ENCODE measurements at places on chromosomes 11 and 22. TPM values are rescaled to one million over a fixed set of nuclear protein-coding genes. Genes with fewer than 3 reads are reported as not detected.

DNA sequence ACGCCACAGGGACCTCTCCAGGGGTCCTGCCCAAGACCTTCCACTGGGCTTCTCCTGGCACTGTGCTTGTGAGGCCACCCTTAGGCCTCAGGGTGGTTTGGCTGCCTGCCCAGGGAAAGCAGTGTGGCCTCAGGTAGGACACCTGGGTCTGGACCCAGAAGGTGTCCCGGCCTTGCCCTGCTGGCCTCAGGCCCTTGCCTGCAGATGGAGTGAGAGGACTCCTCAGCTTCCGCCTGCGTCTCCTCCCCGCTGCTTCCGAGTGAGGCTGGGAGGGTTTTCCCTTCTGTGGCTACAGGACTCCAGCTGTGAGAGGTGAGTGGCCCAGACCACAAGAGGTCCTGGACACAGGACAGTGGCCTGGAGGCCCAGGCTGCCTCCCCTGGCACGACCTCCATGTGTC, 60.4 kb downstream of the WNT7B start:
- H3K36me3 ChIP-seq = no peaks in the 10 kb centered on the region
- H3K4me1 ChIP-seq = peaks cover 19% of the 10 kb centered on the region
- no peak overlapping the region for H3K27ac ChIP-seq
- no peak overlapping the region for H3K4me3 ChIP-seq
- H3K27me3 ChIP-seq = peaks cover 8% of the 10 kb centered on the region

DNA sequence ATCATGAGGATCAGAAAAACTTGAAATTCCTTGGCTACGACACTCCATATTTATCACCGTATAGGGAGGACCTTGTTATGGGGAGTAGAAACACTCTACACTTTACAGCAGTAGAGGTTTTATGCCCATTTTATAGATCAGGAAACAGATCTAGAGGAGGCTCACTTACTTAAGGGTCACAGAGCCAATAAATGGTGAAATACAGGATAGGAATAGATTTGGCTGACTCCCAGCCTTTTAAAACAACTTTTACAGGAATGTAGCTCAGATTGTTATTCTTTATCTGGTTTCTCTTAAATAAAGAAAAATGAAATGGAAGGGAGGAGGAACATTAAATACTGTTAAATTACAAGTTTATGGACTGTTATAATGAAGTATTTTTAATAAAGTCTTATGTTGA, 14.8 kb downstream of the FBXO7 start:
- peaks cover 82% of the 10 kb centered on the region for H3K36me3 ChIP-seq
- H3K27ac ChIP-seq = no peak overlapping the region
- H3K4me1 ChIP-seq = no peaks in the 10 kb centered on the region
- H3K27me3 ChIP-seq = no peaks in the 10 kb centered on the region

Gene AGBL2
- 0.89 TPM for total RNA-seq

DNA sequence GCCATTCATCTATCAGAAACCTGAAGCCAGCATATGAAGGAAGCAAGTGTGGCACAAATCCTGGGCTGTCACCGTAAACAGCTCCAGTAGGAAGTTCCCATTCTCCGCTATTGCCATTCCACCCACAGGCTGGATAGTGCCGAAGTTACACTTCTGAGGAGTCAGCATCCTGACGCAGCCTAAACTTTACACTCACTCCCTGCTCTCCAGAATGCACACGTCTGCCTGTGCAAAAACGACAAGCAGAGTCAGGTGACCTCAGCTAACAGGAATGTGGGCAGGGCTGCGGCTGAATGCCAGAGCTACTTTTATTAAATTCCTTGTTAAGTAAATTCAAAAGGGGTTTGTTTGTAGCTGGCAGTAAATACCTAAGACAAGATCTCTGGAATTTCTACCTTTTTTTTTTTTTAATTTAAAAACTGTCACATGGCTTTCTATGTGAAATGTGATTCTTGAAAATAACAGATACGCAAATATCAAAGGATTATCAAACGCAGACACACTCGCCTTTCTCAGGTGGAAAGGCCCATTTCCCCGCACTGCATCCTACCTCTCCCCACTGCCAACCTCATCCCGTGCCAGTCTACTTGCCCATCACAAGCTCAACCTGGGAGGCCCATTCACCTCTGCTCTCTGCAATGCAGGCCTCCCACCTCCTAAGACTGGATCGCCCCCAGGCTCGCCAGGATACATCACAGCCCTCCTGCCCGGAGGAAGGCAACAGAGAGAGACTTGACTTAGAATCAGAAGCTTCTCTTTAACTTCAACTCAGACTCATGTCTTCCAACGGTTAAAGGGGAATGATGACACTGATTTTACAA, 33.5 kb downstream of the NFRKB start:
- DNase-seq = no peak
- H3K4me3 ChIP-seq = no peak overlapping the region
- H3K4me1 ChIP-seq = peaks cover 12% of the 10 kb centered on the region

Gene OR52I2
- total RNA-seq = not detected

DNA sequence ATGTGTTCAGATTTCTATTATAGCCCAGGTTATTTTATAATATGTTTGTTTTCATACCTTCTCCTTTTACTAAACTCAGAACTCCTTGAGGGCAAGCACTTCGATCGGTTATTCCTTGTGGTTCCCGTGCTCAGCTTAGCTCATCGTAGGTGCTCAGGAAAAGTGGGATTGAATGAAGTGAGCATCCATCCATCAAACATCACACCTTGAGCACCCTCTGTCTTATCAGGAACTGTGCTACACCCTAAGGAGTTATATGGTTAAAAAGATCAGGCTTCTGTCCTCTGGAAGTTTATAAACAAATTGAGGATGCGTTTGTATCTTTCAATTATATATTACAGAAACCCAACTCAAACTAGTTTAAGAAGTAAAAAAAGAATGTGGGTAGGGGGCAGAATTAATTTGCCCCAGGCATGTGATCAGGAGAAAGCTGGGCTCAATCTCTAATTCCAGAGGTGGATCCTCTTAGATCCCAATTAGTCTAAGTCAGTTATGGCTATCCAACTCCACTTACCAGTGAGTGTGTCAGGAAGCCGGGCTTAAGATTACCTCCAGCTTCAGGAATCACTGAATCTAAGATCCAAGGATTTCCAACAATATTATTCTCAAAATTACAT, 59.9 kb upstream of the RRAS2 start:
- DNase-seq = no peak
- H3K4me3 ChIP-seq = no peak overlapping the region
- no peak overlapping the region for H3K27ac ChIP-seq
- H3K4me1 ChIP-seq = peaks cover 13% of the 10 kb centered on the region
- no peaks in the 10 kb centered on the region for H3K36me3 ChIP-seq

Gene CCDC89
- total RNA-seq = 0.94 TPM

GRCh38 chr11:68579455-68579854, 104.9 kb upstream of the GAL start:
- DNase-seq = no peak
- H3K4me3 ChIP-seq = no peak overlapping the region
- H3K36me3 ChIP-seq = peaks cover 61% of the 10 kb centered on the region

- H3K27ac ChIP-seq = no peak overlapping the region
- no peaks in the 10 kb centered on the region for H3K36me3 ChIP-seq
- H3K27me3 ChIP-seq = peaks cover 15% of the 10 kb centered on the region
- H3K4me3 ChIP-seq = no peak overlapping the region
Measured at GRCh38 chr11:72634472-72635095, 39.6 kb downstream of the PDE2A start.

DNA sequence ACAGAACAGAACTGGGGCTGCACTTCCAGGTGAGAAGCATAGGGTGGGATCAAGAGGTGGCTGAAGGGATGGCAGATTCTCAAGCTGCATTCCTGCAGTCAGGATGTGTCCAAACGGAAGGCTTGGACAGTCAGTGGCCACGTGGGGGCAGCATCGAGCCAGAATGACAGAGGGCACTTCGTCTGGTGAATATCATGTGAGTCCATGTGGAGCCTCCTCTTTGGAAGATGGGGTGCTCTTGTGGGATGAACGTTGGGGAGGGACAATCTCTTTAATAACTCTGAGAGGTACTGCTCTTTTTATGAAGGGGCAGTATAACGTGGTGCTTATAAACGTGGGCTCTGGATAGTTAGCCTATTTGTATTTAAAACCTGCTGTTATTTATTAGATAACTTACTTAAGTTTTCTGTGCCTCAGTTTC, 154.9 kb upstream of the NAV2 start:
- H3K4me3 ChIP-seq = no peak overlapping the region
- H3K27ac ChIP-seq = no peak overlapping the region
- no peaks in the 10 kb centered on the region for H3K4me1 ChIP-seq
- no peaks in the 10 kb centered on the region for H3K36me3 ChIP-seq
- H3K27me3 ChIP-seq = no peaks in the 10 kb centered on the region
- DNase-seq = peak; percentile 87

- no peak overlapping the region for H3K27ac ChIP-seq
- no peak for DNase-seq
- no peak overlapping the region for H3K4me3 ChIP-seq
- no peaks in the 10 kb centered on the region for H3K36me3 ChIP-seq
- H3K27me3 ChIP-seq = no peaks in the 10 kb centered on the region
Measured at GRCh38 chr11:7964873-7965272, 374 bp downstream of the NLRP10 start.

GRCh38 chr11:84691830-84692229, 935.3 kb downstream of the DLG2 start:
- H3K27ac ChIP-seq = no peak overlapping the region
- H3K4me1 ChIP-seq = no peaks in the 10 kb centered on the region
- H3K4me3 ChIP-seq = no peak overlapping the region
- DNase-seq = no peak
- no peaks in the 10 kb centered on the region for H3K27me3 ChIP-seq

Gene APLNR
- total RNA-seq = 0.95 TPM

- peaks cover 3% of the 10 kb centered on the region for H3K36me3 ChIP-seq
- no peak overlapping the region for H3K27ac ChIP-seq
- H3K4me1 ChIP-seq = no peaks in the 10 kb centered on the region
Measured at GRCh38 chr11:60931917-60932316, 7.7 kb downstream of the TMEM132A start.

Gene OR4A15
- total RNA-seq = not detected

- H3K4me1 ChIP-seq = no peaks in the 10 kb centered on the region
- H3K27me3 ChIP-seq = peaks cover 12% of the 10 kb centered on the region
- no peak overlapping the region for H3K27ac ChIP-seq
- DNase-seq = no peak
Measured at GRCh38 chr22:44191036-44191454, 10.3 kb downstream of the PARVG start.

- H3K27me3 ChIP-seq = no peaks in the 10 kb centered on the region
- DNase-seq = peak; percentile 26
- peaks cover 3% of the 10 kb centered on the region for H3K4me1 ChIP-seq
- H3K4me3 ChIP-seq = no peak overlapping the region
- no peak overlapping the region for H3K27ac ChIP-seq
- H3K36me3 ChIP-seq = no peaks in the 10 kb centered on the region
Measured at GRCh38 chr11:73159297-73159696, 17.2 kb upstream of the FCHSD2 start.

Gene ZNRF3
- total RNA-seq = 18.6 TPM

Gene SLC17A6
- not detected for total RNA-seq

Gene RRP7A
- 19.0 TPM for total RNA-seq

Gene DGCR2
- total RNA-seq = 125 TPM

DNA sequence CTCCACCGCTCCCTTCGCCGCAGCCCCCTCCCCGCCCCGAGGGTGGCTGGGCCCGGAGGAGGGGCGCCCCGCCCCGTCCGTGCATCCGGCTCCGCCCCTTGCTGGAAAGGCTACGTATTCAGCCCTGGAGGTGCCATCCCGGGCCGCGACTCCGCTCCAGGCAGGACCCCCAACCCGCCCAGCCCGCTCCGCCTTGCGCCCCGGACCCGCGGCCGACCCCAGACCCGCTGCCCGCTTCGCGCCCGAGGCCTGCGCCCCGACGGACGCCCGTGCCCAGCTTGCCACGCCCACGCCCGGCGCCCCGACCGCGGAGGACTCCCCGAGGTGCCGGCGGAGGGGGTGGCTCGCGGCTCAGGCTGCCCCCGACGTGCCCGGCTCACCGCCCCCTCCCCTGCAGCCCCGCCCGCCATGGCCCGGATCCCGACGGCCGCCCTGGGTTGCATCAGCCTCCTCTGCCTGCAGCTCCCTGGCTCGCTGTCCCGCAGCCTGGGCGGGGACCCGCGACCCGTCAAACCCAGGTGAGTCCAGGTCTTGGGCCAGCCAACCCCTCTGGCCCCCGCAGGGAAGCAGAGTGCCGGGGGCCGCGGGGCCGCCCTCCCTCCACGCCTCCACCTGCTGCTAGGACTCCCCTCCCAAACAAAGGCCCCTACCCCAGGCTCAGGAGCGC, at the start of gene ADM2:
Gene ADM2, plus strand, starts transcription at position 104 of the 667 bp plus-strand sequence. Its CDS starts 305 bp downstream, at position 409.
- H3K4me3 ChIP-seq = peak within 1 kb of the TSS; percentile 54
- no peak within 1 kb of the TSS for H3K27ac ChIP-seq
- DNase-seq = no peak
- no peaks in the 10 kb centered on the region for H3K36me3 ChIP-seq
- H3K4me1 ChIP-seq = peaks cover 15% of the 10 kb centered on the region

- H3K27me3 ChIP-seq = no peaks in the 10 kb centered on the region
- peaks cover 48% of the 10 kb centered on the region for H3K4me1 ChIP-seq
Measured at GRCh38 chr22:46070215-46070802, 80.0 kb upstream of the PPARA start.

Gene KDM4D
- total RNA-seq = 0.49 TPM

Gene GLYATL1
- 3.5 TPM for total RNA-seq

Gene GGTLC2
- not detected for total RNA-seq

- peaks cover 21% of the 10 kb centered on the region for H3K36me3 ChIP-seq
- peaks cover 48% of the 10 kb centered on the region for H3K4me1 ChIP-seq
- DNase-seq = no peak
- H3K4me3 ChIP-seq = peak overlapping the region; percentile 8
- peak overlapping the region; percentile 32 for H3K27ac ChIP-seq
Measured at GRCh38 chr22:30609260-30610185, 2.5 kb downstream of the TCN2 start.

- peaks cover 24% of the 10 kb centered on the region for H3K4me1 ChIP-seq
- no peak for DNase-seq
- H3K27me3 ChIP-seq = no peaks in the 10 kb centered on the region
- H3K4me3 ChIP-seq = no peak overlapping the region
- no peaks in the 10 kb centered on the region for H3K36me3 ChIP-seq
Measured at GRCh38 chr11:15774388-15774939, 581.9 kb downstream of the SOX6 start.

GRCh38 chr22:49210606-49211005, 617.1 kb downstream of the BRD1 start:
- peak; percentile 49 for DNase-seq
- H3K36me3 ChIP-seq = no peaks in the 10 kb centered on the region
- H3K27ac ChIP-seq = no peak overlapping the region
- no peak overlapping the region for H3K4me3 ChIP-seq

GRCh38 chr11:75868990-75869389, 54.0 kb downstream of the UVRAG start:
- no peak overlapping the region for H3K27ac ChIP-seq
- no peaks in the 10 kb centered on the region for H3K27me3 ChIP-seq
- peaks cover 22% of the 10 kb centered on the region for H3K4me1 ChIP-seq
- no peak overlapping the region for H3K4me3 ChIP-seq

Gene H19
- 20.0 TPM for total RNA-seq

DNA sequence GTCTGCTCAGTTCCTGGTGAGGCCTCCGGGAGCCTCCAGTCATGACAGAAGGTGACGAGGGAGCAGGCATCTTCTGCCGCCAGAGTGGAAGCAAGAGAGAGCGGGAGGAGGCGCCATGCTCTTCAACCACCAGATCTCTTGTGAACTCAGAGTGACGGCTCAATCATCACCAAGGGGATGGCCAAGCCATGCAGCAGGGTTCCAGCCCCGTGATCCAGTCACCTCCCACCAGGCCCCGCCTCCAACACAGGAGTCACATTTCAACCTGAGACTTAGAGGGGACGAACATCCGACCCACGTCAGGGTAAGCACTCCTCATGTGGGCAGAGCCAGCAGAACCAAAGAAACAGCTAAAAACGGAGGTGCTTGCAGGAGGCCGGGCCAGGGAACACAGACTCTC, 1470.5 kb downstream of the BRD1 start:
- H3K27me3 ChIP-seq = peaks cover 29% of the 10 kb centered on the region
- no peaks in the 10 kb centered on the region for H3K4me1 ChIP-seq
- no peak for DNase-seq
- no peaks in the 10 kb centered on the region for H3K36me3 ChIP-seq
- no peak overlapping the region for H3K4me3 ChIP-seq

GRCh38 chr11:116388146-116388545, 384.6 kb downstream of the BUD13 start:
- H3K4me3 ChIP-seq = no peak overlapping the region
- no peaks in the 10 kb centered on the region for H3K36me3 ChIP-seq
- peaks cover 2% of the 10 kb centered on the region for H3K4me1 ChIP-seq
- H3K27me3 ChIP-seq = peaks cover 2% of the 10 kb centered on the region
